ENCODE measurements at places on chromosomes 3 and 15.

DNA sequence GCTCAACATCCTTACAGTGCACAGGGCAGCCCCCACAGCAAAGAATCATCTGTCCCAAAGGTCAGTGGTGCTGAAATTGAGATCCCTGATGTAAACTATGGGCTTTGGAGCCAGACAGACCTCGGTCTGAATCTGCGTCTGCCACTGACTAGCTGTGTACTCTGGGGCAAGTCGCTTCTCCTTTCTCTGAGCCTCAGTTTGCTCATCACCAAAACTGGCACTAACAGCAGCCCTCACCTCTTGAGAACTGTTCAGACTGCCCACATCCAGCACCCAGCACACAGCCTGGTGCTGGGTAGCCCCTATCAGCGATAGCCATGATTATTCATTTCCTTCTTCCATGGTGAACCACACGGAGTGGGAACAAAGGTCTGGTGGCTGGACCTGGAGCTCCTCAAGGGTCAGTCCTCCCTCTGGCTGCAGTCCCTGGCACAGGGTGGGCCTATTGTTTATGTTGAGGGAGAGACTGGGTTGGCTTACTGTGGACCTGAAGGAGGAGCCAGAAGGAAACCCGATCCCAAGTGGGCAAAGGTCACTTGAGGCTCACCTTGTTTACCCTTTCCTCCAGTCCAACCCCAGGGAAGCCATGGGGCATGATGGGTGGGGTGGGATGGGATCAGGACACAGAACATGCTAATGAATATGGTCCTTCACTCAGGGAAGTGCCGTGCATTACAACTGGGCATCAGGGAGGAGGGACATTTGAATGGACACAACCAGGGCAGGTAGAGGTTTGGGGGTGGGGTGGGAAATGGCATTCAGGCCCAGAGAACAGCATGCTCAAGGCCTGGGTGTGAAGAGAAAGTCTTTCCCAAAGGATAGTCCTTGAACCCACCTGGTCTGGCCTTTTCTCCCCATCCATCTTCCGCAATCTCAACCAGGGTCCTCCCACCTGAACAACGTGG lies 1.6 kb upstream of the PRKCD start:
- no peak for DNase-seq

GRCh38 chr15:50940506-50940905 lies 32.0 kb downstream of the AP4E1 start:
- DNase-seq: no peak

GRCh38 chr3:150673966-150674365 lies 29.8 kb downstream of the ERICH6 start:
- DNase-seq: no peak

- DNase-seq: no peak
These were observed 4.3 kb downstream of the IRAK2 start for GRCh38 chr3:10169000-10169496.

- DNase-seq: no peak
These were observed 43.7 kb downstream of the PCSK6 start for GRCh38 chr15:101445562-101446517.

DNA sequence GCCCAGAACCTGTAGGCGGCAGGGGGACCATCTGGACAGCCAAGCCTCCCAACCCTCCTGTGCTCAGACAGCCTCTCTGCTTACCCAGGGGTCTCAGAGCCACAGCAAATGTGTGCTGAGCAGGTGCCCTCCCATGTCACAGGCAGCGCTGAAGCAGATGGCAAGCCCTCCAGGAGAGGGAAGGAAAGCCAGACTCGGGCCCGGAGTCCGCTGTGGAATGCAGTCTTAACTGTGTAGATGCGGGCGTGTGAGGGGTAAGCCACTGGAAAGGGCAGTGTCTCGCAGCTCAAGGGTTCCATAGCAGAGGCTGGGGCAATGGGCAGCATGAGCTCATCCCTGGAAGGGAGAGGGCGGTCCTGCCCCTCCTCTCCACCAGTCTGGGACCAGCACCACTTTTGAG lies 45.6 kb downstream of the UMPS start:
- no peak for DNase-seq

DNA sequence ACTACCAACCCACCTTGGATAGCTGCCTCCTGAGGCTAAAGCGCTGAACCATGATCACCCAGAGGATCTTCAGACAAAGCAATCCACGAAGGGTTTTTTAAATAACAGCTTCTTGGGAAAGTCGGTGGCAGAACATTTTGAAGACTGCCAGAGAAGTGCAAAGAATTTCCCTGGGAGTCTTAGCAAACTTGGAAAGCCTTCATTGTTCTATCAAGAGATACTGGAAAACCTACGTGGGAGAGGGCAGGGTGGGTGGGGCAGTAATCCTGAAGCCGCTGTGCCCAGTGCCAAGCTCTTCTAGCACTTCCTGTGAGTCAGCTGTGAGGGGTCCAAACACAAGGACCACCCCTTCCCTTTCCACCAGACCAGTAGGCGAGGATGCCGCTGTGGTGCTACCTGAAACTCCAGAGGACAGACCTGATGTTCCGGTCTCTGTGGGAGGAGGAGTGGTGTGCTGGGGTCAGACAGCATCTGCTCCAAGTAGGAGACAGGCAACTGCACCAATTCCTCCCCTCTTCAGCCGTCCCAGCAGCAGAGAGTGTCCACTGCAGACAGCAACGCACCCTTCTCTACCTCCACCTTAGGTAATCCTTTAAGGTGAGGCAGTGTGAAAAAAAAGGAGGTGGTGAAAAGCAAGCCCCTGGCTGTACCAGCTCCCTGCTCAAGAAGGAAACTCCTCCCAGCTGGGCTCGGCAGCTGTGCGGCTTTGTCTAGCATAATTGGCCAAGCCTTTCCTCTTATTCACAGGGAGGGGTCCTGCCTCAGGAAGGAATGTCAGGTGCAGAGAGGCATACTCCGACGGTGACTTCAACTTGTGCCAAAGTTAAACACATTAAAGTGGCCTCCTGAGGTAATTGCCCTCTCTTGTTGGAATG lies 99.0 kb downstream of the TMCC1 start:
- DNase-seq: no peak

- DNase-seq: no peak
These were observed 205.6 kb downstream of the FEZF2 start for GRCh38 chr3:62167566-62168262.

DNA sequence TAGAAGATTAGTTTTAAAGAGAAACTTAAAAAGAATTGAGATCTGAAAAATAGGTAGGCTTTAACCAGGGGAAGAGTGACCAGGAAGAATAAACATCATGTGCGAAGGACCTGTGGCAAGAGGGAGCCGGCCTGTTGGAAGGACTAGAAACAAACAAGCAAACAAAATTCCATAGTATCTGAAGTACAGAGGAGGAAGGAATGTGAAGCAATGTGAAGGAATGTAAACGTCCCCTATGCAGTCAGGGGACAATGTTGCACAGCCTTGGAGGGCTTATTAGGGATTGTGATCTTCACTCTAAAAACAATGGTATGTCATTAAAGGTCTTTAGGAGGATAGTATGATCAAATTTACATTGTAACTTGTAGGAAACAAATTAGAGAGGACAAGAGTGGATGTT lies 84.4 kb upstream of the PLCL2 start:
- no peak for DNase-seq

DNA sequence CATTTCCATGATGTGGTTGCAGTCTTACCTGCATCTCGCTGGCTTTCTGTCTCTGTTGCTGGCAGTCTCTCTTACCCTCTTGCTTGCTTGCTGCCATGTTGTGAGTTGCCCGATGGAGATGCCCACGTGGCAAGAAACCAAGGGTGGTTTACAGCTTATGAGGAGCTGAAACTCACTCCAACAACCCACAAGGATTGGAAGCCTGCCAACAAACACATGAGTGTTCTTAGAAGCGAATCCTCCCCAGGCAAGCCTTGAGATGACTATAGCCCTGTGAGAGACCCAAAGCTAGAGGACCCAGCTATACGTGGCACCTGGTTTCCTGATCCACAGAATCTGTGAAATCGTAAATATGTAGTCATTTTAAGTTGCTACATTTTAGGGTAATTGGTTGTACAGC lies 490.9 kb upstream of the ADAMTS9 start:
- no peak for DNase-seq

DNA sequence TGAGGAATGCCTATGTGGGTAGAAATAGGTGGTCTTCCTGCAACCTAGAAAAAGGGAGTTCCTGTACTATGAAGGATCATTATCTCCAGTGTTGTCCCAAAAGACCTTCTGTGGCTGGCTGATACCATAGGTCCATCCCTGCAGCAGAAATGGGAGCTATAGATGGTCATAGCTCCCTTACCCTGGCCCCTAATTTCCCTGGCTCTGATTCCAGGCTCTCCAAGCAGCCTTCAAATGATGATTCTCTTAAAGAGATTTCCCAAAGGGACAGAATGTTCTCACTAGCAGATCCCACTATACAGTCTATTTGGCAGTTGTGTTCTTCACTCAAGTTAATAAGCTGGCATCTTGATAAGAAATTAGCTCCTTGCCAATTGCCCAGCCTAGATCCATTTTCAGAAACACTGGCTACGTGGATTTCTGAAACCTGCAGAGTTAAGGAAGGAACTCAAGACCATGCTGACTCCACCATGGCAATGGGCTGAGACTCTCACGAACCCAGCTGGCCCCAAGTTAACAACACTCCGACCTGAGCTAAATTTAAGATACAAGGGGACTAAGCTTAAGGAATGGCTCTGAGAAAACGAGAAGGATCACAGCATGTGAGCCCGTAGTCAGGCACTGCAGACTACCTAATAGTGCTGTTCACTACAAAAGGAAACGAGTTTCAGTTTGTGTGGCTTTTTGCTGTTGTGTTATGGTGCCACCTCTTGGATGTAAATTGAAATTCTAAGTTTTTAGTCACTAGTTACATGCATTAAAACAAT lies 11.4 kb downstream of the C15orf40 start:
- DNase-seq: peak; percentile 35

- no peak for DNase-seq
These were observed 365.9 kb upstream of the PROK2 start for GRCh38 chr3:72150634-72151412.

DNA sequence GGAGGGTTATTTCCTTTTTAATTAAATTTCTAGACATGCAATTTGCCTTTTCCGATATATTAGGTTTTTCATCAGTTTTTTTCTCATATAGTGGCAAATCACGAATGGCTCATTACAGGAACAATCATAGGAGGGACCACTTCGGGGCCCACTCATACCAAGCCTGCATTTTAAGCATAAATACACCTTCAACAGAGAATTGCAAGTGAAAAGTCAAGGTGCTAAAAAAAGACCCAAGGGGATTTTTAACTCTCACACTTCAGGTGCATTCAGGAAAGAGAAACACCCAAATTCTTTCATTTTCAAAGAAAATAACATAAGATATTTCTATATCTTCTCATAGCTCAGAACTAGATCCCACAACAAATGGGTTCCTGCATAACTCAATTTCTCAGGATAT lies 979.6 kb upstream of the NR2F2 start:
- DNase-seq: no peak

- no peak for DNase-seq
These were observed 33.3 kb downstream of the CA12 start for GRCh38 chr15:63348392-63348791.

GRCh38 chr15:63506537-63507035 lies 2.2 kb downstream of the USP3 start:
- no peak for DNase-seq

DNA sequence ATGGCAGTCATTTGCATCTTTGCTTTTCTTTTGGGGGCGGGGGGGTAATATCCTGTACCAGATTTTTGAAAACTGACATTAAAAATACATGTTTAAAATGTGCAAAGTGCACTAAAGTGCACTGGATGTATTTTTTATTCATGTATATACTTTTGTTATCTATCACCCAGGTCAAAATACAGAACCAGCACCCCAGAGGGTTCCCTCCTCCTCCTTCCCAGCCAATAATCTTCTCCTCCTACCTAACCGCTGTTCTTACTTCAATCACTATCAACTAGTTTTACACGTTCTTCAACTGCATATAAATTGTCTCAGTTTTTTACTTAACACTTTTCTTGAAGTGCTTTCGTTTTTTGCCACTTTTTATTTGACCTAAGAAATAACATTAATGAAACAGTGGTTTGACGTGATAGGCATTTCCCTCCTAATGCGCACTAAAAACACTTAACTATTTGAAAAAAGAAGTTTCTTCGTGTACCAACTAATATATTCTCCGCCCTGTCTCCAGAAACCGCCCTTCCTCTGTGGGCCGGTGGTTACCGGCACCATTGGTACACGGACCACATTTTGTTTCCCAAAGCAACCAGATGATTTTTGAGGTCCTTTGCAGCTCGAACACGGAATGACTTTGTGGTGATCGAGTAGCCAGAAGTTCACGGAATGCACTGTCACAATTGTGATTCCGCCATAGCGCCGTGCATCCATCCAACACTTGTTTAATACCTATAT lies 836 bp upstream of the AKAP13 start:
- DNase-seq: peak; percentile 6

- DNase-seq: no peak
These were observed 6.6 kb downstream of the DTWD1 start for GRCh38 chr15:49627407-49627877.

DNA sequence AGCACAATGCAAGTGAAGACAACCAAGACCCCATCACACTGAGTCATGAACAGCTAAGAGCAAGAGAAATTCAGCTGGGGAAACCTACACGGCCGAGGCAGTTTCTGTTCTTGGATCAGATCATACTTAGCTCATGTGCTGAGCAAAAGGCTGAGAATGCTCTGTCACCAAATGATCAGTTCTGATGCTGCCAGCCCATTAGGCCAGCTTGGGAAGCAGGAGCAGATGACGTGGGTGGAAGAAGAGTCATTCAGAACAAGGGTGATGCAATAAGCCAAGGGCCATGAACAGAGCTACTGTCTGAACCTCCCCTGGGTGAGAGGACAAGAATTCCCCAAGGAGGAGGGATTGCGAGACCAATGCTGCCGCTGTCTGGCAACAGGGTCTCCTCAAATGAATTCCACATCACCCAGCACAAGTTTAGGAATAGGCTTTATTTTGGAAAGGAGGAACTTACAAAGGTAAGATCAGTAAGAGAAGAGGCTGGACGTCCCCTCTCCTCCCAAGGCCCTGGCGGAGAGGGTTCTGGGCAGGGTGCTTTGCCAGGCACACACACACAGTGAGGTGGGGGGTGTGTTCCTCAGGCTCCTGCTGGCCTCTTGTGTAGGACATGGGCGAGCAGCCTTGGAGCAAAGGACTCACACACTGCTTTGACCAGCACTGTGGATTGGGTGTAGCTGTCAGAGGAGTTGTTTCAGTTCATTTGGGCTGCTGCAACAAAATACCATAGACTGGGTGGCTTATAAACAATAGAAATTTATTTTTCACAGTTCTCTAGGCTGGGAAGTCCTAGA lies 65.6 kb upstream of the CTXND1 start:
- no peak for DNase-seq

DNA sequence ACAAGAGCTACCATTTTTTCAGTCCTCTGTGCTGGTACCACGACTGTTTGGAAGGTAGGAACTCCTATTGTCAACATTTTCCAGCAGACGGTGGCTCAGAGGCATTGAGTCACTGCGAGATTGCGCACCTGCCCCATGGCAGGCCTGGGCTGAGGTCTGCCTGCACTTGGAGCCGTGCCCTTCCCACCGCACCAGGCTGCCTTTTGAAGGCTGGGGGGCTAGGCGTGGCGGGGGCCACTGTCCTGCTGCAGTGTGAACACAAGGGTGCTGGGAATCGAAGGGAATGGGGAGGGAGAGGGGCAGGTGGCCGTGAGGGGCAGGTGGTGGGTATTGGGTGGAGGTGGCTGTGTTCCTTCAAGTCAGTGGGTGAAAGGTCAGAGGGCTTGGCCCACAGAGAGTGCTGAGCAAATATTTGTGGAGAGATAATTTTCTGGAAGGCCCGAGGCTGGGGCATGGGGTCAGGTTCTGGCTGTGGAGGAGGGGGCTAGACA lies 16.3 kb downstream of the SNX33 start:
- no peak for DNase-seq

GRCh38 chr3:128485282-128486204 lies 7.5 kb downstream of the GATA2 start:
- DNase-seq: no peak

GRCh38 chr3:120741837-120742197 lies 499 bp downstream of the RABL3 start:
- no peak for DNase-seq

All from activated CD4-positive, alpha-beta T cell treated with anti-CD3 and anti-CD28 coated beads, Interleukin-2, amount 50 U/mL, for 24 hours (primary cell).